Astrocyte of the spinal cord (primary cell): ENCODE measurements at places on chromosomes 16 and 17.

- DNase-seq: no peak
Observed at GRCh38 chr17:44312396-44313104, 4.1 kb downstream of the RUNDC3A start.

- peak; percentile 92 for DNase-seq
Observed at GRCh38 chr17:8192070-8192815, 2.3 kb upstream of the BORCS6 start.

DNA sequence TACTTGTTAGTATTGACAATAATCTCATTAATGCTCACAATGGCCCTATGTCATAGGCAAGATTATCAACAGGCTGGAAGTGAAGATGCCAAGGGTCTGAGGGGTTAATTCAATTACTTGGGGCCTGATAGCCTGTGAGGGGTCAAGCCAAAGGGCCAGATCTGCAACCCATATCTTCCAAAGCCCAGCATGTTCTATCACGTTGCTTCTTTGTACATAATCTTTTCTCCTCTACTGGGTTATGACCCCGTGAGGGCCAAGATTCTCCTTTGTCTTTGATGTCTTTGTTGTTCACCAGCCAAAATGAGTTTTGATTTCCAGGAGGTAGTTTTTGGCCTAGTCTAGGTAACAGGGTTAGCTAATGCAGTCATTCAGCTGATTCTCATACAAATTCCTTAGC lies 347.2 kb downstream of the UTP18 start:
- no peak for DNase-seq

DNA sequence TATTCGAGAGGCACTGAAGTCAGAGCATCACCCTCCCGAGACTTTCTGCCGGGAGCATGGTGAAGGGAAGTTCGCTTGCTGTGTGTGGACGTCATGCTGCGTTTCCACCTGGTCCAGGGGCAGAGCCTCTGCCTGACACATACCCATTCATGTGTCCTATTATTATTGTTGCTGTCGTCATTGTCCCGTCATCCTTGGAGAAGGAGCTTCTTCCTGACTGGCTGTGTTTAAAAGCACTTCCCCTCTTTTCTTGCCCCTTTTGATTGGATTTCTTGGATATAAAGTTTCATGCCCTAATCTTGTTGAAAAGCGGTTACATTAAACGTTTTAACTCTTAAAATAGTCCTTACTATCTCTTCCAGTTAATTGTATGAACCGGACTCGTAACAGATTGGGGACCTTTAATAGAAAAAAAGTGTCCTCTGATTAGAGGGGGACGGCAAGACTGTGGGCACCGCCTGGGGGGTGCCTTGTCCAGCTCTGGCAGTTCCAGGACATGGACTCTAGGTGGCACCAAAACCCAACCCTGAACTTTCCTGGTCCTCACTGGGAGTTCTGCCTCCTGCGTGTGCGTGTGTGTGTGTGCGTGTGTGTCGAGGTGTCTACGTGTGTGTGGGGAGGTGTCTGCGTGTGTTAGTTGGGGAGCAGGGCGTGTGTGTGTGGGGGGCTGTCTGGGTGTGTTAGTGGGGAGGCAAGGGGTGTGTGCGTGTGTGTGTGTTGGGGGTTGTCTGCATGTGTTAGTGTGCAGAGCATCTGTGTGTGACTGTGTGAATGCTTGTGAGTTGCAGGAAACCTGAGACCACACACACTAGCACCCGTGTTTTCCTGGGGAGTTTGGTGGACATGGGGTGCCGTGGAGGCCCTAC lies 133.3 kb upstream of the CIBAR2 start:
- peak; percentile 61 for DNase-seq

GRCh38 chr16:51542981-51543815 lies 392.1 kb upstream of the SALL1 start:
- no peak for DNase-seq

DNA sequence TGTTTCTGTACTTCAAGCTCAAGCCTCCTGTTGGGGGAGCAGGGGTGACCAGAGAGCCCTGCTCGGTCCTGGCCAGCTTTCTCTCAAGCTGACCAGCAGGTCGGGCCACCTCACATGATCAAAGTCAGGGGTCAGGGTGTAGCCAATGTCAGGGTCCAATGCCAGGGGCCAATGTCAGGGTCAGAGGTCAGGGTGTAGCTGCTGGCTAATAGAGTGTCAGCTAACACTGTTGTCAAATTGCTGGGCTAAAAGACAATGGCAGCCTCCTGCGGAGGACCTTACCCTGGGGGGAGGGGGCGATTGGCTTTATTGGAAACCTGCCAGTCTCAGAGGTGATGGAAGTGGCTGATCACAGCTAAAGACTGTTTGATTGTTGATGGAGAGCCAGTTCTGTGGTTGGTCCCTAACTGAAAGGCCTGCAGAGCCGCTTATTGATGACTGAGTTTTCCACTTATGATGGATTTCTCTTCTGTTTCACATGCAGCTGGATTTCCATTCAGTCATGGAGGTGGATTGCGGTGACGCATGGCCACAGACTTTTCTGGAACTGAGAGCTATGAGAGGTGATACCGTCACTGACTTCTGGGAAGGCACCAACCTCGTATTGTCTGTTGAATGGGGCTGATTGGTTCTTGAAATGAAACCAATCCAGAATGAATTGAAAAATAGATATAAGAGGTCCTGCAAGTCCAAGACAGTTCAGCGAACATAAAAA lies 97.4 kb upstream of the ZFHX3 start:
- DNase-seq: no peak

DNA sequence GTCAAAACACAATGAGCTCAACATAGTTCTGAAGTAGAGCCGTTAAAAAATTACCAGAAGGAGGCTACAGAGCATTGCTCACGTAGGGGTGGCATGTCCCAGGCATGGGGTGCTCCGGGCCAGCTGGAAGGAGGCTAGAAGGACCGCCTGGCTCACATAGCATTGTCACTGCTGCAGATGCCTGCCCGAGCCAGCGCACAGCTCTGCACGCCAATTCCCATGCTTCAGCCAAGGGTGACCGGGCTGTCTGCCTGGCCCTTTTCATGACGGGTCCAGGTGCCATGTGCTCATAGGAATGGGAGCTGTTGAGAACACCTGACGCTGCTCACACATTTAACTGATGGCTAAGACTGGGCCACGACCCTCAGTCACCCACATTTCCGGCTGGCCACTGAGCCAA lies 228.9 kb upstream of the FOXF1 start:
- DNase-seq: no peak

DNA sequence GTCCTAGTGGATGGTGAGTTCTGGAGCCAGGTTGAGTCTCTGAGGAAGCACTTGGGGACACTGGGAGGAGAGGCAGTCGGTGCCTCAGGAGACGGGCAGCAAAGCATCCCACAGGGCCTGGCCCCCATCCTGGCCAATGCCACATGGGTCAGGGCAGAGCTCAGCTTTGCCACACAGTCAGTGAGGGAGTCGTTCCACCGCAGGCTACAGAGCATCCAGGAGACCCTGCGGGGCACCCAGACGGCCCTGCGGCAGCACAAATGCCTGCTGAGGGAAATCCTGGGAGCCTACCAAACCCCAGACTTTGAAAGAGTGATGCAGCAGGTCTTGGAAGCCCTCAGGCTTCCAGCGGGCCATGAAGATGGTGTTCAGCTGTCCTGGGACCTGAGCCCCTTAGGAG lies 39.7 kb downstream of the PLD6 start:
- no peak for DNase-seq

- DNase-seq: no peak
Observed at GRCh38 chr16:47033176-47033575, 59.7 kb upstream of the DNAJA2 start.

DNA sequence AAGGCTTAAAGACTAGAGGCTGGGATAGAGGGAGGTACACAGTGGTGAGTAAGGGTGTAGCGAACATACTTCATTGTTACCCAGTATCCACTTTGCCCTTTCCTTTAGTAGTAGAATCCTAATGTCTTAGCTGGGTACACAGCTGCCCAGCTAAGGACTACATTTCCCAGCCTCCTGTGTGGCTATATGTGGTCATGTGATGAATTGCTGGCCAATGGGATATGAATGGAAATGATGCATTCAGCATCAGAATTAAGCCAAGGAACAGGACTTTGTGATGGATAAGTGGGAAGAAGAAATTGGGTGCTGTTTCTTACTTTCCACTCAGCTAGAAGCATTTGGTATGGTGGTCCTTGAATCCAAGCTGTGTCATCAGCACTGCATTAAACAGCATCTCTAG lies 55.9 kb downstream of the FOXL1 start:
- DNase-seq: peak; percentile 33

DNA sequence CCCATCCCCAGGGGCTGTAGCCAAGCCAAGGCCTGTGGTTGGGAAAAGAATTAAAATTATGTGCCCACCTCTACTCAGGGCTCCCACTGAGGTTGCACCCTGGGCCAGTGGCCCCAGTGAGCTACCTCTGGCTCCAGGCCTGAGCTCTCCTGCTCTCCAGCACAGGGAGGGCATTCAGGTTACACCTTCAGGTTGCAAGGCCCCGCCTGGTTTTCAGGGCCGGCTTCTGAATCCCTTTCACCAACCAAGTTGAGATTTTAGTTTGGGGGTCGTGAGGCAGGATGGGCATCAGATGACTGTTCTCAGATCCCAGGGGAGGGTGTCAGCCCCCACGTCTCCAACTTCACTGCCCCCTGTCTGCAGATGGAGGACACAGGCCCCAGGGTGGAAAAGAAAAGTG lies 8.0 kb upstream of the KATNB1 start:
- DNase-seq: no peak

DNA sequence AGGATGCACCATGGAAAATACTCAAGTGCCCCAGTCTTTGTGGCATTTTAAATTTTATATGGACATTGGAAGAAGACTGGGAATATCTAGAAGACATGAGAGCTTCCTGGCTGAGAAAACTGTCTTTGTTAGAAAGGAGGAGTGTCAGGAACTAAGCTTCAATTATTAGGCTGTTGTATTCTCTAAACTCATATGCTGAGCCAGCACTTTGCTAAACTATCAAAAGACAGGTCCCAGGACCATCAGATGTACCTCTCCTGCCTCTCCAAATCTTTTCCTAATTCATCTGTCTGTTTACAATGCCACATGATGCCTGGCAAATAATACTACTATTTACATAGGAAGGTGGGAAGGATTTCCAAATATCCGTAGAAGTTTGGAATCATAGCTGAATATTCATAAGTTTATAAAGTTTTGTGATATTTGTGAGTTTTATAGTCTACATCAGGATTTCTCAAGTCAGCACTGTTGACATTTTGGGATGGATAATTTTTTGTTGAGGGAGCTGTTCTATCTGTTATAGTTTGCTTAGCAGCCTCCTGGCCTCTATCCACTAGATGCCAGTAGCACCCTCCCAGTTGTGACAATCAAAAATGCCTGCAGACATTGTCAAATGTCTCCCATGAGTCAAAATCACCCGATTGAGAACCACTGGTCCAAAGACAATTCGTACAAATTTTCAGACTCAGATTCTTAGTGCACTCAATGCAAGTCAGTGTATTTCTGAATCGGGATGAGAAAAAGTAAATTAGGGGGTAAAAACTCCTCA lies 61.2 kb upstream of the NETO2 start:
- DNase-seq: no peak

GRCh38 chr16:57299009-57299718 lies 14.7 kb upstream of the PLLP start:
- no peak for DNase-seq

GRCh38 chr17:34998205-34998604 lies 17.9 kb downstream of the LIG3 start:
- peak; percentile 74 for DNase-seq

DNA sequence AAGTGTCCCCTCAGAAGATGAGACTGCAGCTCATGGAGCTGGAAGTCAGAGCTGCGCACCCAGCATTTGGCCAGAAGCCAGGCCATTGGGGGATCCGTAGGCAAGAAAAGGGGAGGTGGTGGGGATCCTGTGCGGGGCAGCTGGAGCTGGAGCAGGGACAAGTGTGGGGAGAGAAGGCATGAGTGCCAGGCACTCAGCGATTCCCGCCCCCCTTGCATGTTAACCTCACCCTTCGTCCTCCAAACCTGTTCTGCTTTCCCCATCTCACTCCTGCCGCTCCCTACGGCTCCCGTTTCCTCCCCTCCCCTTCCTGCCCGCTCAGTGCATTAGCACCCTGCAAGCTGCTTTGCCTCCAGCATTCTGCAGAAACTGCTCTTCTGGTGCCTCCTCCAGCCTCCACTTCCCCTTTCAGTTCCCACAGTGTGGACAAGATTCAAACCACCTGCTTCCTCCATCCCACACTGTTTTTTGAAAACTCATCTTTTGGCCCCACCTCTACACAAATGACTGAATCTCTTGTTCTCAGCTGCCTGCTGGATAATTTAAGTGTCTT lies 5.6 kb downstream of the ALOX15 start:
- DNase-seq: no peak

DNA sequence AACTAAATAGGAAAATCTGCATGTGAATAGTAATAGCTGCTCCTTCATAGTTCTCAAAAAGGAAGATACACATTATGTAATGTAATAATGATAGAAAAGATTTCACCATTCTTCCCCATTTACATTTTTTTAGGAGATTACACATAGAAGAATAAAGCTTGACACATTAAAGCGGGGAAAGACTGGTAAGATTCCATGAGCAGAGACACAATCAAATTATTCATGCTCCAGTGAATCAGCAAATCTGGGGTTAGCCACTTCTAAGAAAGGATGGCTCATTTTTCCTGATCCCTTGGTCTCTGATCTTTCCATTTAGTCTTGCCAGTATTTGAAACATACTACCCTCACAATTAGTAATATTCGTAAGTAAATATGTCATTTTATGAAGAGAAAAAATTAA lies 81.9 kb downstream of the CA4 start:
- DNase-seq: peak; percentile 23

GRCh38 chr17:17682737-17683680 lies 1.8 kb downstream of the RAI1 start:
- peak; percentile 90 for DNase-seq

- DNase-seq: no peak
Observed at GRCh38 chr17:35568561-35568960, 7.9 kb upstream of the SLFN14 start.

DNA sequence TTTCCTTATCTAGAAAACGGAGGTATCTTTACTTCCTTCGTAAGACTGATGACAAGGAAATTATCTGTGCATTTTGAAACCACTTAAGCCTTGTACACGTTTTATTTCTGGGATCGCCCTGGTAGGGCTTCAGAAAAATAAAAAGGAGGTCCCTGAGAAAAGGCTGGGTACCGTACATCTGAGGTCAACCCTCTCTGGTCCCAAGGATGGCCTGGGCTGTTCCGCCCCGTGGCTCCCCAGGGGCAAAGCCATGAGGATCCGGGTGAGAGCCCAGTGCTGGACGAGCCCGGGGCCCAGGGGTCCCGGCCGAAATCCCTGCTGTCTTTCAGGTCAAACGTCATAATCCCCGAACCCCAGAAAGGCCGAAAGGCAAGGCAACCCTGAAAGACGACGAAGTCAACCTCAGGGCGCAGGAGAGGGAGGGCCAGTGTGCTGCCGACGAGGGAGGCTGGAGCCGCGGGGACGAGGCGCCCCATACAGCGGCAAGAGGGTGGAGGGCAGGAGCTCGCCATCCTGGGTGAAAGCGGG lies 656 bp upstream of the FUS start:
- DNase-seq: no peak

DNA sequence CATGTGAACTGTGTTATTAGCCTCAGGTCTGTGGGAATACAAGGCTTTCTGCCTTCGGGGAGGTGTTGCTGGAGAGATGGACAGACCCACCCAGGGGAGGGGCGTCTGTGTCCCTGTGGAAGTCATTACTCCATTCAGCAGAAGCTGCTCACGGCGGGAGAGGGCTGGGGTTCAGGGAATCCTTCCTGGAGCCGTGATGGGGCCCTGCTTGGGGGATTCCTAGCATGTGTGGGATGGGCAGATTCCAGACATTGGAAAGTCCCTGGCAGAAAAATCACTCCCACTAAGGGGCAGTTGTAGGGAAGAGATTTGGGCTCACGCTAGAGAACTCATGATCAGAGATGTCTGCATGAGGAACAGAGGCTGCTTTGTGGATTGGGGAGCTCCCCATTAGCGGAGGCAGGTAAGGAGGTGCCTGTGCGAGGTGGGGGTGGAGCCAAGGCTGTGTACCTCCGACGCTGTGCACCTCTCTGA lies 56.3 kb upstream of the IL34 start:
- DNase-seq: peak; percentile 46
